ENCODE measurements at places on chromosomes 5 and 9.

DNA sequence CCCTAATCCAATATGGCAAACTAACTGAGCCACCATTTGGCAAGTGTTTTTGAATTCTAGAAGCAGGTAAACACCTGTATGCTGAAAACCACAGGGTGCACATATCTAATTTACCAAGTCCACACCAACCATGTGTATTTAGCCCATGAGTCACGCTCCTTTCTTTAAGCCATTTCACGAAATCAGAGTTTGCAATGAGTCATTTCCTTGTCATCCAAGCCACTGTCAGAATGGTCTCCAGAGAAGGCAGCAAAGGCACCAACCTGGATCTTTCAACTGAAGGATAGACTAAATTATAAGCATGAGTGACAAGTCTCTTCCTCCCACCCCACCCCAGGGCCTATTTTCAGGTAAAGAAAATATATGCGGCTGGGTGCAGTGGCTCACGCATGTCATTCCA, 110.0 kb downstream of the PAX5 start:
- no peak for DNase-seq

DNA sequence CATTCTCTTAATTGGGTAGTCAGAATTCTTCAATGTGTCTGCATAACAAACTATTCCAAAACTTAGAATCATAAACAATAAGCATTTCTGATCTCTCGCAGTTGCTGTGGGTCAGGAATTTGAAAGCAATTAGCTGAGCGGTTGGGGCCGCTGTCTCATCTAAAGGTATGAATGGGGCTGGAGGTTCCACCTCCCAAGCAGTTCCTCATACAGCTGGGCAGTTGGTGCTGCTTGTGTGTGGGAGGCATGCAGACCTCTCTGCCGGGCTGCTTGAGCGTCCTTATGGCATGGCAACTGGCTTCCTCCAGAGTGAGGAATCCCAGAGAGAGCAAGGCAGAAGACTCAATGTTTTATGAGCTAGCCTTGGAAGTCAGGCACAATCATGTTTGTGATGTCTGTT, 30.2 kb upstream of the SEMA4D start:
- no peak for DNase-seq

- no peak for DNase-seq
Observed at GRCh38 chr5:119397518-119398380, 41.9 kb downstream of the TNFAIP8 start.

DNA sequence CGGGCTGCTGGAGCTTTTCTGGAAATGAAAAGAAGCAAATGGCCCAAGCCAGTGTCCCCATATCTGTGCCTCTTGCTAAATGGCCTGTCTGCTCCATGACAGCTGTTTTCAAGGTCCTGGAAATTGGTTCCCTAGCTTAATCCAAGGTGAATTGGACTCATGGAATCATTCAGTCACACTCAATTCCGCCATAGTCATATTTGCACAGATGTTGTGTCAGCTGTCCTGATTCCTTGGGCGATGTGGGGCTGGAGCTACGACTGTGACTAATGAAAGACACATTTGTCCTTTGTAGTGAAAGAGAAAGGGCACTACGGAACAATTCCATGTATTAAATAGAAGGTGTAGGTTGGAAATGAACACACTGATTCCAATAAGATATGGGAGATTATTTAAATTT, 102.9 kb upstream of the MEGF10 start:
- no peak for DNase-seq

DNA sequence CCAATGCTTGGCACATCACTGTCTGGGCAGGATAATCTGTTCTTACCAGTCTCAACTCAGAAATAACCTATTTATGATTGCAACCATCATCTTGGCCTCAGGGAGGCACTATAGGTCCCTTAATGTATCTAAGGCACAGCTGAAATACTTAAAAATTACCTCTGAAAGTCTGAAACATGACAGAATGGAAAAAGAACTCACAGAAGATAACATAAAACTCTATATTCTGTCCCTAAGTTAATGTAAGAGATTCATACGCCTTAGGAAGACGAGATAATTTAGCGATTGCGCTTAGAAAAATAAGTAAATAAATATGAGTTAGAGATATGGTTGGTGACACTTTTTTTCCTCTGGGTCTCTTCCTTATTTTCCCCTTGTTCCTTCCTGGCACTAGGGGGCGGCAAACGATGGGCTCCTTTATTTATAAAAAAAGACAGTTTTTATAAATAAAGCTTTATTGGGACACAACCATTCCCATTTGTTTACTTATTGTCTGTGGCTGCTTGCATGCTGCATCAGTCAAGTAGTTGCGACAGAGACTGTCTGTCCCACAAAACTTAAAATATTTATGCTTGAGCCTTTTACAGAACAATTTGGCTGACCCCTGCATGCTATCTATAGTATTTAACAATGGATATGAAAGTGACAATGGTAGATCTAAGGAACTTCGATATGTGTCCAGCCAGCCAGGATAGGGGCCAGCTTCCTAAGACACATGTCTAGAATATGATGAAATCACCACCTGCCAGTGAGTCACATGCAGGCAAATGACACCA, 79.6 kb downstream of the PDE4D start:
- peak; percentile 10 for DNase-seq

DNA sequence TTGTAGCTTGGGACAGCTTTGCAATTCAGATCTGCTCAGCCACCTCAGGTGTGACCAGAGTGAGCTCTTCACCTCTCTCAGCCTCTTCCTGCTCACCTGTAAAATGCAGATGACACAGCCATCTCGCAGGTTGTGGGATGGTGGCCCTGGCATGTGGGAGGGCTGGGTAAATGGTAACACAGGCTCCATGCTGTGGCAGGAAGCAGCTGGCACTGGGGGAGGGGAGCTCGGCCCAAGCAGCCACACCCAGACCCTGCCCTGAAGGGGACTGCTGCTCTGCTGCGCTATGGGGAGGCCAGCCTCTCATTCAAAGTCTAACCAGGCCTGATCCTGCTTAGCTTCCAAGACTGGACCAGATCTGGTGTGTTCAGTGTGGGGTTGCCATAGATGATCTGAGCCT, 24.1 kb downstream of the PHF2 start:
- DNase-seq = no peak

- peak; percentile 49 for DNase-seq
Observed at GRCh38 chr5:122101636-122102285, 23.7 kb upstream of the LOX start.

- DNase-seq = no peak
Observed at GRCh38 chr5:11224436-11225187, 463.6 kb upstream of the DAP start.

DNA sequence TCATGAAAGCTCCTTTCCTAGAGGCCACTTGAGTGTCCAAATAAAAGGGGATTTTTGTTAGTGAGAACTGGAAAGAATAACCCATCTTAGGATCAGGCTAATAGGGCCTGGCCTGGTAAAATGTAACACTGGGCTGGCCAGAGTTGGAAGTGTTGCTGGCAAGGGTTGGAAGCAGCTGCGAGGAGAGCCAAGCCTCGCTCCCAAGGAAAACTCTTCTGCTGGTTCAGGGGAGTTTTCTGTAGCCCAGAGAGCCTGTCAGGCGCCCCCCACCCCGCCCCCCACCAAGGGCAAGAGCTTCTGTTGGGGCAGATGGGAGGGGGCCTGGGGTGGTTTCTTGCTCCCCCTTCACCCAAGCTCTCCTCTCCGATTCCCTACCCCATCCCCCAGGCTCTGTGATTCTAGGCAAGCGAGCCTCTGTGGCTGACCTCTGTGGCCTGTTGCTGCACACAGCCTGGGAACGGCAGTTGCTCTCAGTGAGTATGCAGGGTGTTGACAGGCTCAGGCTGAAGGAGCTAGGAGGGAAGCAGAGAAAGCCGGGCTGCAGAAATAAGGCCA, 547.8 kb downstream of the CCDC171 start:
- no peak for DNase-seq

DNA sequence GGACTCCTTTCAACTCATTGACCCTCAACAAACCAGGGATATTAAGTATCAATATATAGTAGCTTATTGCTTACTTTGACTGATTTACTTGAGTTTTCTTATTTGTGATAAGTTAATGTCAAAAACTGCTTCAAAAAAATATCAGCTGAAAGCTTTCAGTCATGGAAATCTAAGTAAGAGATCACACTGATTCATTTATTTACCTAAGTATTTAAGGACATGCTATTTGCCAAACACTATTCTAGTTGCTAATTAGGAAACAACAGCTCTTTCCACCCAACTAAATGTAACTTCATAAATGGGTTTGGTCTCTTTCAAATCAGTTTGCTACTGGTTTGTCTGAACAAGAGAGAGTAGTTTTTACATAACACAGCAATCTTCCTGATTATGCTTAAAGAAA, 48.2 kb downstream of the CHD1 start:
- no peak for DNase-seq

All from hematopoietic multipotent progenitor cell treated with erythropoietin and hydrocortisone succinate and interleukin-3 and kit ligand, for 15 days (in vitro differentiated cells).